ENCODE measurements at places on chromosomes 6 and 20. TPM values are rescaled to one million over a fixed set of nuclear protein-coding genes. Genes with fewer than 3 reads are reported as not detected.

GRCh38 chr6:72733045-72733444, 111.2 kb downstream of the KCNQ5 start:
- no peak for DNase-seq

- no peak for DNase-seq
Measured at GRCh38 chr6:62998022-62998421, 213.2 kb upstream of the FKBP1C start.

GRCh38 chr20:46246559-46246958, 61.7 kb downstream of the CDH22 start:
- DNase-seq = no peak

GRCh38 chr6:91273729-91274128, 686.9 kb upstream of the MAP3K7 start:
- peak; percentile 70 for DNase-seq

Gene ORC3
- total RNA-seq = 20.0 TPM

DNA sequence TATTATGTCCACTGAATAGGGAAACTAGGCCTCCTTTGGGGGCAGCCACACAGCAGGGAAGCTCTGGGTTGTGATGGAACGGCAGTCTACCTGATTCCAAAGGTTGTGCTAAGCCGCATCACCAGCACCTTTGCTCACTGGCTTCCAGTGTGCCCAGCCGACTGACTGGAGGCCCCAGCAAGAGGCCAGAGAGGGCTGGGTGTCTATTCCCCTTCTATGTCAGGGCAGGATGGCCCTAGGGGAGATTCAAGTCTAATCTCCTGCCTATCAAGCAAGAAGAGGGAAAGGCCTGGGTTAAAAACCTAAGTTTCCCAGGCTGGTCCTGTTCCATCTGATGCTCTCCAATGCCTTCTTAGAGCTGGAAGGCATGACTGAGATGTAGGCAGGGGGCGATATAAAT, 53.6 kb downstream of the JPH2 start:
- DNase-seq = no peak

DNA sequence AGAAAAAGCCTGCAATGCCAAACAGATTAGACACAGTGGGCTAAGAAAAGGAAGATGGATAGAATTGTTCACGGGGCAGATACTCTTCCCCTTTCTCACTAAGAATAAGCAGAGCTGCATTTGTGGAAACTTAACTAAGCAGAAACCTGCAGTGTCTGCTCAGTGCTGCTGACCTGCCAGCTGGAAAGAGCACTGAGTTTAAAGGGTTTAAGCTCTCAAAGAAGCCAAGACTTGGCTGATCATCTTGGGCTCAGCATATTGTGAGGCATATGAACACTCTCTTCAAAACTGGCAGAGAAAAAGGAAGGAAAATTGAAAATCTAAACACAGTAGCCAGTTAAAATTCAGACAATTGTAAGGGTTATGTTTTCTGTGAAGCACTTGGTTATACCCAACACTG, 711.1 kb upstream of the EPHA7 start:
- no peak for DNase-seq

DNA sequence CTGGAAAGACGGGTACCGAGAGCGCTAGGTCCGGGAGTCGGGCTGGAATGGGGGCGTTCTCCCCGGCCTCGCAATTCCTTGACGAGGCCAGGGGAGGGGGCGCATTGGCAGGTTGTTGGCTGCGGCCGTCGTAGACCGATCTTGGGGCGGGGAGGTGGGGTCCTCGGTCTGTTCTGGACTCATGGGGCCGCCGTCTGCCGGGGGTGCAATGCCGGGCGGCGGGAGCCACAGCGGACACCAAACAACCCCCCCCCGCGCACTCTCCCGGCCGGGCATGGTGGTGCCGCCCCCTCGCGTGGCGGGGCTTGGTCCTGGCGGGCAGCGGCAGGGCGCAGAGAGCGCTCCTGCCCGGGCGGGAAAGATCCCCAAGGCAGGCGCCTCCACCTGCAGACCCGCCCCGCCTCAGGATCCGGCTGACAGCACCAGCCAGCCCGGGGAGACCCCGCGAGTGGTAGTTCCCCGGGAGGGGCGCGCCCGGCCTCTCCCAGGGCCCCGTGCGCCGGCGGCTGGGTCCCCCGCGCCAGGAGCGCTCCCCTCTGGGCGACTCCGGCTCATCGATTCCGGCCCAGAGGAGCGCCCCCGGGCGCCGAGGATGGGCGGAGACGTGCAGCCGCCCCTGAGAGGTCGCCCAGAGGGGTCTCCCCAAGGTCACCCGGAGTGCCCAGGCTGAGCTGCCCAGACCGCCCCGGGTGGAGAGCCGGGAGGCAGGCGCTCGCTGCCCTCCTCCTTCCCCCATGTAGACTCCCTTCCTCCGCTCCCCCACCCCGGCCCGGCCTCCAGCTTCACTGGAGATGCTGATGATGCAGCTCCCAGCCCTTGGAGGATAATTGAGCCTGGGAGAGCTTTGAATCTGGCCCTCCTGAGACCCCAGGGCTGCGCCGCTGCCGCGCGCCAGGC, 709 bp downstream of the PPP1R16B start:
- peak; percentile 33 for DNase-seq

Gene SAPCD1
- 1.5 TPM for total RNA-seq

- no peak for DNase-seq
Measured at GRCh38 chr6:77466451-77467437, 3.5 kb upstream of the HTR1B start.

- no peak for DNase-seq
Measured at GRCh38 chr6:164531736-164532135, 777.7 kb downstream of the C6orf118 start.

GRCh38 chr6:45741437-45742171, 274.1 kb downstream of the CLIC5 start:
- no peak for DNase-seq

GRCh38 chr6:168916576-168917211, 337.0 kb downstream of the THBS2 start:
- DNase-seq = no peak

- no peak for DNase-seq
Measured at GRCh38 chr6:124669713-124670480, 292.3 kb upstream of the RNF217 start.

DNA sequence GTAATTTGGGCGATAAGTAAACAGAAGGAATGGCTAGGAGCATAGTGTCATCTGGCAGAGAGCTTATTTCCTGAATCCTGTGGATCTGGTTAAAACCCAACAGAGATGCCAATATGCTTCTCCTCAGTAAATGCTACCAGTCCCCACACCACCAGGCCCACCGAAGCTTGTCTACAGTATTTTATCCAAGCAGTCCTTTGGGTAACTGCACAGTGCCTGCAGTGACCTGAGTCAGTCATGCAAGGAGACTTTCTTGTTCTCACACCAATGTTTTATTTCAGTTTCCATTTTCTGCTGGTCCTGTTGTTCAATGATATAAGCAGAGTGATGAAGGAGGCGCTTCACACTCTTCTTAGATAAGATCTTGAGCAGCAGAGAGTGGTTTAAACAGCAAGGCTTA, 326.3 kb downstream of the RIMS1 start:
- no peak for DNase-seq

DNA sequence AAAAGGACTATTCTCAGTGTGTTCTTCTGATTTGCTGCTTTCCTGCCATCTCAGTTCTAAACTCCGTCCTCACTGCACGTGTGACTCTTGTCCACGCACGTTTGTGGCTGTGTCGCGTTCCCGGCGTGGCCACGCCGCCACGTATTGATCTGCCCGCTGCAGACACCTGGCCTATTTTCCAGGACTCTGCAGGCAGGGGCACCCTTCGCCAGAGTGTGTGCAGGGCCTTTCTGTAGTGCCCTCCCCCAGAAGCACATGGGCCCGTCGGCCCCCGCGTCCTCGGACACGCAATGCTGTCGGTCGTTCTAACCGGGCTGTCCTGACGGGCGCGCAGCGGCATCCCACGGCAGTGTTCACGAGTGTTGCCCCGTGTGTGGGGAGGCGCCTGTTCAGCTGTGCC, 87.6 kb downstream of the YTHDF1 start:
- peak; percentile 10 for DNase-seq

GRCh38 chr6:111580826-111581505, 24.7 kb downstream of the TRAF3IP2 start:
- DNase-seq = peak; percentile 45

- no peak for DNase-seq
Measured at GRCh38 chr6:111503660-111504059, 20.6 kb upstream of the REV3L start.

Gene FAXC
- total RNA-seq = not detected

- no peak for DNase-seq
Measured at GRCh38 chr20:62235001-62235776, 3.1 kb upstream of the OSBPL2 start.

DNA sequence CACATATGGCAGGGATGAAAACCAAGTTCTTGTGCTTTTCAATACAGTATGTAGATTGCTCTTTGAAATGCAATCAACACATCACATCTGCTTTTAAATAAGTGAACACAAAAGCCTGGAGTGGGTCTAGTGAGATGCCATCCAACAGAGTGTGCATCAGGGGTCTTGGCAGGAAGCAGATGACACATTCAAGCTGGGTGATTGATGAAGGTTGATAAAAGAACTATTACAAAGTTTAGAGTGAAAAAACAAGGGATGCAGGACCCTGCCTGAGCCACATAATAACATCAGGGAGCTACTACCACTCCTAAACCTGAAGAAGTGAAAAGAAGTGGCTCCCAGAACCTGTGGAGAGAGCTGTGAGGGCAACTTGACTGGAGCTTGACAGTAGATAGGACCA, 16.6 kb upstream of the PLCB1 start:
- no peak for DNase-seq

Gene BPIFB1
- total RNA-seq = not detected

Gene THEMIS
- total RNA-seq = not detected

- peak; percentile 70 for DNase-seq
Measured at GRCh38 chr20:63230800-63231268, 4.9 kb upstream of the BIRC7 start.

- DNase-seq = no peak
Measured at GRCh38 chr6:142934599-142934998, 10.4 kb downstream of the HIVEP2 start.

GRCh38 chr6:139846538-139847456, 472.3 kb upstream of the CITED2 start:
- no peak for DNase-seq

- DNase-seq = no peak
Measured at GRCh38 chr6:90298459-90299053, 1.9 kb upstream of the BACH2 start.

Gene ZNF451
- total RNA-seq = 21.3 TPM

Gene HMGA1
- total RNA-seq = 53.6 TPM

Gene BPIFA1
- not detected for total RNA-seq

DNA sequence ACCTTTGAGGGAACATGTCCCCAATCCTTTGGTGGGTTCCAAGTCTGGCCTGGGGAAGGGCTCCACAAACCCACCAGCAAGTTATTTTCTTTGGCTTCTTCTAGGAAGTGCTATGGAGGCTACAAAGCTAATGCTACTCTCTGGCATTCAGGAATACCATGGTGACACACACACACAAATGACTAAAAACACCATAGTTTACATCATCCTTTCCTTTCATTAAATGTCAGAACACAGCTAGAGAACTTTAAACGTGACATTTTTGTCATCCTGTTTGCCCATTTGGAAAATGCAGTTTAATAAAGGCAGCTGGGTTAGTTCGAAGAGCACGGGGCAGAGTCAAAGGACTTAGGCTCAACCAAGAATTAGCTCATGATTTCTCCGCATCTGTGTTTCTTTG, 40.2 kb upstream of the PROKR2 start:
- DNase-seq = no peak

DNA sequence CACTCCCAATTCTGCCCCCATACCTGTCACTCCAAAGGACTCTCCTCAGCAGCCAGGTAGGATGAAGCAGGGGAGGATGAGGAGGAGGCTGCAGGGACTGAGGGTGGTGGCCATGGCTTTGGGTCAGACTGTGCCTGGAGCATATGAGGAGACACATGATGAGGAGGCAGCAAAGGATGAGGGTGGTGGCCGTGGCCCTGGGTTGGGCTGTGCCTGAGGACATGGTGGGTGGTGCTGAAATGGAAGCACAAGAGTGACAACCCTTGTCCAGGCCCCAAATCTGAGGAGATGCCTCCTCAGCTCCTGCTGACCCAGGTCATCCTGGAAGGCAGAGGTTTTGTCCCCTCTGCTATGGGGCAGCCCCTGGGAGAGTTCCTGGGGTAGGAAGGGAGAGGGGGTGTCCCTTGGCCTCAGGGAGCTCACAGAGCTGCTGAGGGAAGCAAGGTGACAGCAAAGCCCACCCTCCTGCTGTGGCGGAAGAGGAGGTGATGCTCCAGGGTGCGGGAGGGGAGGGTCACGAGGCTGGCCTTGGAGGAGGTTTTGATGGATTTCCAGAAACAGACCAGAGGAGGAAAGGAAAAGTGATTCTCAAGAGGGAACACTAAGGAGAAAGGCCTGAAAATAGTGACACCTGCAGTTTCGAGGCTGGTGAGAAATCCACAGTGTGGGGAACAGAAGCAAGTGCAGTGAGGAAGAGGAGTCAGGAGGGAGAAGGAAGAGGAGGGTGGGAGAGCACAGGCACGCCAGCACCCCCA, 4.6 kb downstream of the RAET1G start:
- DNase-seq = no peak

Gene PRDM1
- total RNA-seq = 1.7 TPM

Measured in heart left ventricle (tissue), 16 donors.